ENCODE measurements at places on chromosomes 6 and 20. TPM values are rescaled to one million over a fixed set of nuclear protein-coding genes. Genes with fewer than 3 reads are reported as not detected.
A peak's percentile ranks its signal among the peaks of the same experiment; 100 is the strongest.

SLPI gene
- total RNA-seq: 9.1 TPM

FILIP1 gene
- total RNA-seq: not detected

GCM1 gene
- not detected for total RNA-seq

ZNF165 gene
- 5.3 TPM for total RNA-seq

- DNase-seq: no peak
Measured at GRCh38 chr6:158645064-158646022, 800 bp upstream of the DYNLT1 start.

- DNase-seq: peak; percentile 45
Measured at GRCh38 chr6:143727035-143727434, 49.3 kb downstream of the PHACTR2 start.

DNA sequence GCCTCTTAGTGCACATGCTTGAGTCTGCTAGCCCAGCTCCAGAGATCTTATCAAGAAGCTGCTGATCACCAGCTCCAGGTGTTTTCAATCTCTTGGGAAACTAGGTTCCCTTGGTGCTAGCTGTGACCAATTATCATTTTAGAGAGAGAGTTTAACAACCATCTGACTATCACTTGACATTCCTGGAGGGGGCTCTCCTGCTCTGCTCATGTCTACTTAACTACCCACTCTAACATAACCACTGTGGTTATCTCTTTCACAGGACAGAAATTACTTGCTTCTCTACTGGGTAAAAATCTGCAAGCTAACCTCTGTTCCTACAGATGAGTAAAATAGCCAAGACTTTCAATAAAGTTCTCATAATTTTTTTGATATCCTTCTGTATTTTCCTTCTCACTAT lies 823.4 kb upstream of the GJE1 start:
- DNase-seq: no peak

GRCh38 chr20:57714409-57715267 lies 4.8 kb upstream of the PMEPA1 start:
- peak; percentile 63 for DNase-seq

- no peak for DNase-seq
Measured at GRCh38 chr6:167714152-167714551, 112.6 kb upstream of the AFDN start.

DNA sequence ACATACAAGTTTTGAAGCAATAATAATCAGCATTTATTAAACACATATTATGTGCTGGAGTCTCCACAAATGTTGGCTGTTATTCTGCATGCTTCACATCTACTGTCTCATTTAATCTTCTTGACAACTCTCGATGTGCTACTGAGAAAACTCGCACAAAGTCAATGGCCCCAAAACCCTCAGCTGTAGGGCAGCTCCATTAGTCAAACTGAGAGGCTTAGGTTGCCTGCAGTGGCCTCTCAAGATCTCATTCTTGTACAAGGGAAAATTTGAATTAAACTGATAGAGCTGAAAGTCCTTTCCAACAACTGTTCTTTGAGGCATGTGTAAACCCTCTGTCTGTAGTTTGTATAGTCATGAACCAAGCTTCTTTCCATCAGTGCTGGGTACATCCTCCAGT lies 49.8 kb downstream of the MBOAT1 start:
- no peak for DNase-seq

- DNase-seq: no peak
Measured at GRCh38 chr6:125688138-125688537, 61.3 kb upstream of the HEY2 start.

- no peak for DNase-seq
Measured at GRCh38 chr6:159935065-159935464, 33.8 kb upstream of the IGF2R start.

- no peak for DNase-seq
Measured at GRCh38 chr20:11267762-11268335, 594.0 kb upstream of the JAG1 start.

GRCh38 chr6:89302936-89303335 lies 12.2 kb downstream of the GABRR2 start:
- no peak for DNase-seq

DNA sequence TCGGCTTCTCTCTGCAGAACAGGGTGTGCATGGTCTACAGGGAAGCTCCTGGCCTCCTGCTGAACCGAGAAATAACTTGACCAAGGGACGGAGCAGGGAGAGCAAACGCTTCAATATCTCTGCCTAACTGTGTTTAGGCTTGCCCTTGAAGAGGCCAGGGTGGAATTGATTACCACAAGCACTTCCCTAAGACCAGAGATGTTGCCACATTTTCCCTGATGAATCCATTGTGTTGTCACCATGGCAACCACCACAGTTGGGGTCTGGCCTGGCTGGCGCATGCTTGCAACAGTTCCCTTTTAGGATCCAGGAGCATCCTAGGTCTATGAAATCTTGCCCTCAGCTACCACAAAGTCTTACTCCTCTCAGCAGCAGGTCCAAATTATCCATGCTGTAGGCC lies 213.5 kb upstream of the SULF2 start:
- no peak for DNase-seq

All from foreskin keratinocyte (primary cell).